Thymus (tissue), 14 donors: ENCODE measurements at places on chromosomes 2 and 18. TPM values are rescaled to one million over a fixed set of nuclear protein-coding genes. Genes with fewer than 3 reads are reported as not detected.
A peak's percentile ranks its signal among the peaks of the same experiment; 100 is the strongest.

Gene PSMA8
- polyA plus RNA-seq, result 0.84 TPM

Gene AQP4
- 0.27 TPM for polyA plus RNA-seq

Gene CYP27A1
- 24.7 TPM for polyA plus RNA-seq

Gene PREB
- polyA plus RNA-seq, result 56.9 TPM

Gene HOXD13
- polyA plus RNA-seq, result 0.11 TPM

Gene SAG
- polyA plus RNA-seq, result 0.32 TPM

Gene ELOA2
- polyA plus RNA-seq, result not detected

Gene GALNT3
- polyA plus RNA-seq, result 18.9 TPM

GRCh38 chr18:51654488-51655326 is 457.2 kb upstream of the MEX3C start:
- no peak for DNase-seq

DNA sequence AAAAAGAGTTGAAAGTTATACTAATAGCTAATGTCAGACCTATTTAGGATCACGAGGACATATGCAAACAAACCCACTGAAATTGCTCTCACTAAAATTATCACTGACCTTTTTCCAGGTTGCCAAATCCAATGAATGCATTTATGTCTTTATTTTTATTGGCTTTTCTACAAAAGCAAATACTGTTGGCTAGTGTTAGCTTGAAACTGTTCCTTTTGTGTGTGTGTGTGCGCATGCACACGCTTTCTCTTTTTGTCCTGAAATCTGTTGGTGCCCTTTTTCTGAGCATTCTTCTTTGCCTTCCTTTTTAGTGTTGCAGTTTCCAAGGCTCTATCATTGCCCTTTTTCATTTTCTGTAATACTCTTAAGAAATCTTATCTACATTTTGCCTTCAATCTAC is 1269.2 kb downstream of the LRP1B start:
- DNase-seq, result no peak

DNA sequence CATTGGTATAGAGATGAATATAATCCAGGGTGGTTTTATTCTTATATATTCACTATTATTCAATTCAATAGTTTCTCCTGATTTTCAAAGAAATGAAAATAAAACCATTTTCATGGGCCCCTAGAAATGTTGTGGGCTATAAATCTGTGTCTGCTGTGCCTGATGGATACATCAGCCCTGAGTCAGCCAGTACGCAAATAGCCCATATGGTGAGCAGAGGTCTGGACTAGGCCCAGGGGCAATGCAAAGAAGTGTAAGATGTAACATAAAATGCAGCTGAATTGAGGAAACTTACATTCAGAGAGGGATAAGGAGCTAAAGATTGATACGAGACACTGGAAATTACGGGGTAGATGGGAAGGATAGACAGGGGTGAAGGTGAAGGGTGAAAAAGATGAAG is 122.5 kb downstream of the MAIP1 start:
- no peak for DNase-seq

DNA sequence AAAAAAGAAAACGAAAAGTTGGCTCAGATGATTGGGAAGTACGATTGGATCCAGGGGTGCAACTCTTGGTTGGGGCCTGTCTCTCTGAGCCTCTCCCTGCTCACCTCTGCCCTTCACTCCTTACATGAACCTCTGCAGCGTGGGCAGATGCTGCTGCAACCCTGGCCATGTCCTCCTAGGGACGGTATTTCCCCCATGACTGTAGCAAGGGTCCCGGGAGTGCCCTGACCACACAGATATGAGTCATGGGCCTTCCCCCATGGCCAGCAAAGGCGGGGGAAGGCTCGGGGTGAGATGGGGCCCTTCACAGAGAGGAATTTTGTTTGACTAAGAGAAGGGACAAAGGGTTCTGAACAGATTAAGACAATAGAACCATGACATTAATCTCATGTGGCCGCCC is 129.0 kb downstream of the NCK2 start:
- DNase-seq, result no peak

DNA sequence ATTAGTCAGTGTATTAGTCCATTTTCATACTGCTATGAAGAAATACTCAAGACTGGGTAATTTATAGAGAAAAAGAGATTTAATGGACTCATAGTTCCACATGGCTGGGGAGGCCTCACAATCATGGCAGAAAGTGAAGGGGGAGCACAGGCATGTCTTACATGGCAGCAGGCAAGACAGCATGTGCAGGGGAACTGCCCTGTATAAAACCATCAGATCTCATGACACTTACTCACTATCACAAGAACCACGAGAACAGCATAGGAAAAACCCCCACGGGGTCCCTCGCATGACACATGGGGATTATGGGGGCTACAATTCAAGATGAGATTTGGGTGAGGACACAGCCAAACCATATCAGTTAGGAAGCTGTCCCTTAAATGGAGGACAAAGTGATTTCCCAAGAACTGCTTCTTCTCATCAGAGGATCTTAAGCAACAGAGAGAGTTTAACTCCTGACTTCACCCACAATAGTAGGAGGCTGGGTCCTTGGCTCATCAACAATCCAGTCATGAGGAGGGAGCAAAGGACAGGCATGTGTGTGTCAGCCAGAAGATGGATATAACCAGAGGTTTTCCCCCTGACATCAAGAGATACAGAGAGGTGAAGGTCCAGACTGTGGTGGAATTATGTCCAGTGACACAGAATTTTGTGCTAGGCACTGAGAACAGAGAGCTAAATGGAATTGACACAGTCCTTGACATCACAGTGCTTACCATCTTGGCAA is 203.8 kb upstream of the SH3BP4 start:
- no peak for DNase-seq

DNA sequence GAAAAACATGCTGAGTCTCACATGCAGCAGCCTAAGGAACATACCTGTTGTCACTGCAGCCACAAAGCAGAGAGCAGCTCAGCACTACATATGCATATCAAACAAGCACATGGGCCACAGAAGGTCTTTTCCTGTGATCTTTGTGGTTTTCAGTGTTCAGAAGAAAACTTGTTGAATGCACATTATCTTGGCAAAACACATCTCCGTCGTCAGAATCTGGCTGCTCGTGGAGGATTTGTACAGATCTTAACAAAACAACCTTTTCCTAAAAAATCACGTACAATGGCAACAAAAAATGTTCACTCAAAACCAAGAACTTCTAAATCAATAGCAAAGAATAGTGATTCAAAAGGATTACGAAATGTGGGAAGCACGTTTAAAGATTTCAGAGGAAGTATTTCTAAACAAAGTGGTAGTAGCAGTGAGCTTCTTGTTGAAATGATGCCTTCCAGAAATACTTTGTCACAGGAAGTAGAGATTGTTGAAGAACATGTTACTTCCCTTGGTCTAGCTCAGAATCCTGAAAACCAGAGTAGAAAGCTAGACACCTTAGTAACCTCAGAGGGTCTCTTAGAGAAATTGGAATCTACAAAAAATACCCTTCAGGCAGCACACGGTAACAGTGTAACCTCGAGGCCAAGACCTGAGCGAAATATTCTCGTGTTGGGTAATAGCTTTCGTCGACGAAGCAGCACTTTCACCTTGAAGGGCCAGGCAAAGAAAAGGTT is 34.1 kb downstream of the ZNF407 start:
- DNase-seq, result peak; percentile 55

DNA sequence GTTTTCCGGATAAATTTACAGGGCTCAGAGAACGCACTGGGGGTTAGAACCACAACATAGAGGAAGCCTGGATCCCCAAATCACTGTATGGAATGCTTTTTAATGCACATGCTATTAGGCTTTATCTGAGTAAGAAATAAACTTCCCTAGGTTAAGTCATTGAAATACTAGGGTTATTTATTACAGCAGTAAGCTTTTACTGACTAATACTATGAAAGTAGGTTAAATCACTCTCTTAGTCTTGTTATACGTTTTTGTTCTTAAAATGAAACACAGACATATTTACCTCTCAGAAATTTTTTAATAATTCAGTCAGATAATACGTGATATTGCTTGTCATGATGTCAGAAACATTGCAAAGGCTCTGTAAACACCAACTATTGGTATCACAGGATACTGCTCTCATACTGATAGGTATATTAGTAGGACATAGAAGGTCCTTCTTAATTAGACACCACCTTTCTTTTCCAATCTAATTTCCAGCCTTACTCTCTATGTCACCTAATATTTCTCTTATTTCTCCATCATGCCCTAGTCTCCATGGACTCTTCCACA is 162.7 kb upstream of the NYAP2 start:
- DNase-seq, result no peak

DNA sequence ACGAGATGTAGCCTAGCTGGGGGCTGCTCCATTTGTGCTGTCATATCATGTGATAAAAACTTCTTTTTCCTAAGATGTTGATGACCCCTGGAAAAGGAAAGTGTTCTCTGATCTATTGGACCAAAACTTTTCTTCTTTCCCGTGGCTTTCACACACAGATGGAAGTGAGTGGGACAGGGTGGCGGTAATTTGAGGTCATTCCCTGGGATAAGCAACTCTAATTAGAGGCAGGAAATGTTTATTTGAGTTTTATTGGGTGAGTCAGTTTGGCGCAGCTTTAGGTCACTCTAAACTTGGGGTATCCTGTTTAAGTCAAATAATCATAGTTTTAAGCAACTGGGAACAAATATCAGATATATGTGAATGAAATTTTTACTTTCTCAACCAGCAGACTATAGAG is 221.0 kb upstream of the EPAS1 start:
- DNase-seq, result no peak

- DNase-seq, result no peak
Measured at GRCh38 chr18:34871435-34871834, 161.3 kb downstream of the DTNA start.

DNA sequence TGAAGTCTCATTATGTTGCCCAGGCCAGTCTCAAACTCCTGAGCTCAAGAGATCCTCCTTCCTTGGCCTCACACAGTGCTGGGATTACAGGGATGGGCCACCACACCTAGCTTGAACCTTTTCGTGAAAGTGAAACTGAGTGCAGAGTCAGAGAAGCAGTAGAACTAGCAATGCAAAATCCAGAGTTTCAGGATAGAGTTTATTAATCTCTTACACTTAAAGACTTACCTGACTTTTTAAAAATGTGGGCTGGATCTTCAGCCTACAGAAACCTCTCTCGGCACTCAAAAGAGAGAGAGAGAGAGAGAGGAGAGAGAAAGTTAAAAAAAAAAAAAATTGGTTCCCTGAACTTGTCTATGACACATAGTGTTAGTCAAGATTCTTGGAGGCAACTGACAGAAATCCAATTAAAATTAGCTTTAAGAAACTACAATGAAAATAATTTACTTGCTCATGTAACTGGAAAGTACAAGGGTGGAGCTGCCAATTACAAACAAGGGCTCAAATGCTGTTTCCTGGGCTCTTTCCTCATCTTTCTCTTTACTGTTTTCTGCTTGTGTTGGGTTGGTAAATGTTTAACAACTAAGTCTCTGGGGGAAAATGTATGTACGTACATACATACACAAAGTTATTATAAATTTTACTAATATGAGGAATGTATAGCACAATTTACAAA is 98.1 kb upstream of the CERS6 start:
- no peak for DNase-seq

DNA sequence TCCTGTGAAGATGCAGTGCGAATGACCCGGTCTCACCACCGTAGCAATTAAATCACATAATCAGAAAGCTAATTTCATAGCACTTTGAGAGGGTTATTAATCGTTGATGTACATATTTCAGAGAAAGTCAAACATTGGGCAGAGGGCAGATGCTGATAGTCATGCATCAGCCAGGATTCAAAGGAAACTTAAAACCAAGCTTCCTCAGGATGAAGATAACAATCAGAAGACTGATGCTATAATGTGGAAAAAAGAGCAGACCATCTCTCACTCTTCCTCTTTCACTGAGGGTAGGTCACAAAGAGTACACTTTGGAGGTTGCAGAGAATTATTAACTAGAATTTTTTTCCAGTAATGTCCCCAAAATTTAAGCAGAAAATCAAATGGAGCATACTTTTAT is 1027.7 kb upstream of the ZEB2 start:
- no peak for DNase-seq

GRCh38 chr18:581096-581495 is 916 bp downstream of the CETN1 start:
- DNase-seq, result no peak
